ENCODE measurements at places on chromosomes 13 and 19.

DNA sequence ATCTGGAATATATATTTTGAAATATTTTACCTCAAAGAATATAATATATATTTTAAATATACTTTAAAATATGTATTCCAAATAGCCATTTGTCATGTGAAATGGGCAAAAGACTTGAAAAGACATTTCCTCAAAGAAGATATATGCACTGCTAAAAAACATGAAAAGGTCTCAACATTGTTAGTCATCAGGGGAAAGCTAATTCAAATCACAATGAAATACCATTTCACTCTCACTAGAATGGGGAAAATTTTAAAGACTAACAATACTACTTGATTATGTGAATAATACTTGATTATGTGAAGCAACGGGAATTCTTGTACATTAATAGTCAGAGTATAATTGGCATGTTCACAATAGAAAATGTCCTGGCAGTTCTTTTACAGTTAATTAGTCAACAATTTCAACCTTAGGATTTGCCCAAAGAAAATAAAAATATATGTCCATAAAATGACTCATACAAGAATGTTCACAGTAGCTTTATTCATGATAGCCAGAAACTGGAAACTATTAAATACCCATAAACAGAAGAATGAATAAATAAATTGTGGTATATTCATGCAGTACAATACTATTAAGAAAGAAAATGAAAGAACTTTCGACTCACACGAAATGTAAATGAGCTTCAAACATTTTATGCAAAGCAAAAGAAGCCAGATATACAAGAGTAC is 6.8 kb upstream of the KBTBD6 start:
- DNase-seq, result no peak

DNA sequence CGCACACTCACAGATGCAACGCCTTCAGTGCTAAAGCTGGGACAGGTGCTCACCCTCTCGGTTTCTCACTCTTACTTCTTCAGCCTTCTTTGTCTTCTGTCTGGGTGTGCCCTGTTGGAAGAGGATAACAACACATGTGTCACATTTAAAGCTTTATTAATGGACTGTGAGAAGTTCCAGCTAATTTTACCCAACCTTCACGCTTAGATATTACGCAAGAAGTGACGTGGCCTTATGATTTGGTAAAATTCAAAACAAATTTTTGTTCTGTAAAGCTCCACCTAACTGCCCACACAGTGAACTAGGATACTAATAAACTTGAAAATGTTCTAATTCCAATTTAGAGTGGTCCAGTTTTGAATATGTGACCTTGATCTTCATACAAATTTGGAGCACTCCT is 66.7 kb upstream of the LRCH1 start:
- no peak for DNase-seq

DNA sequence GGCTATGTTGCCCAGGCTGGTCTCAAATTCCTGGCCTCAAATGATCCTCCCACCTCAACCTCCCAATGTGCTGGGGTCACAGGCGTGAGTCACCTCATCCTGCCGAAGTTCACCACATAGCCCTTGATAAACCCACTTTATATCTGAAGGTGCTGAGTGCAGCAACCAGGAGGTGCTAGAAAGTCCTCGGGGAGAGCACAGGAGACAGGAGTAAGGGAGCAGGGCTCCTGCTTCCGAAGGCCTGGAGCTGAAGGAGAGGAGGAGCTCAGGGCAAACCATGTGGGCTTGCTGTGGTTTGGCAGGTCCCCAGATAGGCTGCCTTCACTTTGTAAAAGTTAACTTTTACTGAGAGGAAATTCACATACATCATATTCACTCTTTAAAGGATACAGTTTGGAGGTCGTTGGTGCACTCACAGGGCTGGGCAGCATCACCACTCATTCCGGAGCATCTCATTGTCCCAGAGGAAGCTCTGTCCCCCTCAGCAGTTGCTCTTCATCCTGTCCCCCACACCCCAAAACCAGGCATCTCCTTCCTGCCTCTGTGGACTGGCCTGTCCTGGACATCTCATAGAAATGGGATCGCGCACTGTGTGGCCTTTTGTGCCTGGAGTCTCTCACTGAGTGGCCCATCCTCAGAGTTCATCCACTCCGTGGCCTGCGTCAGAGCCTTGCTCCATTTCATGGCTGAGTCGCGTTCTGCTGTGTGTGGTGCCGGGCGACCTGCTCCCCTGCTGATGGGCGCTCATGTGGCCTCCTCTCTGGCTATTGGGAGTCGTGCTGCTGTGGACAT is 49.5 kb downstream of the KDM4B start:
- no peak for DNase-seq

- DNase-seq, result no peak
Measured at GRCh38 chr19:56642711-56643459, at the start of gene SMIM17. Gene SMIM17 (plus strand): TSS chr19:56643159. CDS start chr19:56645668, 2,509 bp downstream.

GRCh38 chr19:49094505-49095482 is 9.5 kb downstream of the SNRNP70 start:
- no peak for DNase-seq

GRCh38 chr19:51094696-51095279 is 12.1 kb upstream of the KLK14 start:
- peak; percentile 28 for DNase-seq

- peak; percentile 32 for DNase-seq
Measured at GRCh38 chr19:10544242-10544752, 593 bp downstream of the ATG4D start.

DNA sequence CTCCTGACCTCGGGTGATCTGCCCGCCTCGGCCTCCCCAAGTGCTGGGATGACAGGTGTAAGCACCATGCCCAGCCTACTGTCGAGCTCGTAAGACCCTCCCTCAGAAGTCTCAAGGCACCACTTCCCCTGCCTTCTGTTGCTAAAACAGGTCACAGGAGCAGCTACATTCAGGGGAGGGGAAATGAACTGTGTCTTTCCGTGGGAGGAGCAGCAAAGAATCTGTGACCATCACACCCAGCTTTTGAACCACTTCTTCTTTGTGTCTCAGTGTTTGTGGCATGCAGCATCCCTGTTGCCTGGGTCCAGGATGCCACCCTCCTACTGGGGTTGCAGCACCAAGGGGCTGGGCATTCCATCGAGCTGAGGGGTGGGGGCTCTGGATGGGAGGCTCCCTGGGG is 7.7 kb upstream of the CSNK1G2 start:
- DNase-seq, result no peak

- DNase-seq, result no peak
Measured at GRCh38 chr19:29609636-29610035, 3.6 kb downstream of the POP4 start.

DNA sequence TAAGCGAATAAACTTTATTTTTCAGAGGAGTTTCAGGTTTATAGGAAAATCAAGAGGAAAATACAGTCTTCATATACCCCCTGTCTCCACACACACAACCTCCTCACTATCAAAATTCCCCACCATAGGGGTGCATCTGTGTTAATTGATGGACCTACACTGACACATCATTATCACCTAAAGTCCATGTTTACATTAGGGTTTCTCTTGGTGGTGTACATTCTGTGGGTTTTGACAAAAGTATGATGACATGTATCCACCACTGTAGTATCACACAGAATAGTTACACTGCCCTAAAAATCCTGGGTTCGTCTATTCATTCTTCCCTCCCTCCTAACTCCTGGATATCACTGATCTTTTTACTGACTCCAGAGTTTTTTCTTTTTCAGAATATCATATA is 654.2 kb downstream of the UQCRFS1 start:
- no peak for DNase-seq

- DNase-seq, result no peak
Measured at GRCh38 chr19:4728871-4729270, 5.2 kb upstream of the DPP9 start.

DNA sequence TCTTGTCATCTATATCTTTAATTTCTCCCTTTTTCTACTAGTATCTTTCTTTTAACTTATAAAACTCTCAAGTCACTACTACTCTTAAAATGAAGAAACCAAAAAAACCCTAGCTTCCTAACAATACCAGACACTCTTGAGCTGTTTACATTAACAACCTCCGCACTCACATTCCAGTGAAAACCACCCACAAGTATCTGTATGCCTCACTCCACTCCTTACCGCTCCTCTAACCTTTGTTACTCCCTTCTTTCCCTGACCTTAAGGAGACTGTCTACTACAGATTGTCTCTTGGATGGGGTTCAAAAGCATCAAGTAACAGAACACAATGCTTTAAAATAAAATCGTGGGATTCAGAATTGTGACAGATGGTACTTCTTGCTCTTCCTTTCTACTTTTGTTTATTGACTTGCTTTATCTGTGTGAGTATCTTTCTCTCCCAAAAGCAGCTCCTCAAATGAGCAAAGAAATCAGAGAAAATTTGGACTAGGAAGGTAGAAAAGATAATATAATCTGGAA is 110.0 kb upstream of the FBXL3 start:
- DNase-seq, result no peak

- no peak for DNase-seq
Measured at GRCh38 chr19:2454962-2455850, 1.6 kb downstream of the LMNB2 start.

DNA sequence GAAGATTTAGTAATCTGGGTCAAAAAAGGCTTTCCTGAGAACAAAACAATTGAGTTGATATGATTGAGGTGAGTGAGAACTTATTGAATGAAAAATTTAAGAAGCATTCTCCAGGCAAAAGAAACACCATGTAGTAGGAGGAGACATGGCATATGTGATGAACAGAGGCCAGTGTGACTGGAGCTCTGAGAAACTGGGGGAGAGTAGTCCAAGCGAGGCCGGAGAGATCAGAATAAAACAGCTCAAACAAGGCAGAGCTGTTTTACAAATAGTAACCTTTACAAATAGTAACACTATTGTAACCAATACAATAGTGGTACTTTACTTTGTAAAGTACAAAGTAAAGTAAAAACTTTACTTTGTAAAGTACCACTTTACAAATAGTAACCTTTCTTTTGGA is 1159.1 kb downstream of the PCDH9 start:
- DNase-seq, result no peak

DNA sequence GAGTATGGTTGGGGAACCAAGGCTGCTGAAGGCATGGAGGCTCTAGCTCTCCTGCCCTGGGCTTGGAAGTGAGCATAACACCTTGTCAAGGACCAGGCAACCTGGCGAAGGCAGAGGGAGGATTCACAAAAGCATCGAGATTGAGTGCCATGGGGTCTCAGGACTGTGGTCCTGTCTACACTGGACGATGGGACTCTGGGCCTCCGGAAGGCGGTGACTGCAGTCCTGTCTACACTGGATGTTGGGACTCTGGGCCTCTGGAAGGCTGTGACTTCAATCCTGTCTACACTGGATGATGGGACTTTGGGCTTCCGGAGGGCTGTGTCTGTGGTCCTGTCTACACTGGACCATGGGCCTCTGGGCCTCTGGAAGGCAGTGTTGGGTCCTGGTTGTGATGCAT is 290.4 kb downstream of the TEX29 start:
- no peak for DNase-seq

- no peak for DNase-seq
Measured at GRCh38 chr13:23554000-23554399, 16.2 kb upstream of the TNFRSF19 start.

- DNase-seq, result no peak
Measured at GRCh38 chr13:46372071-46372470, 15.0 kb downstream of the RUBCNL start.
